Activated naive CD4-positive, alpha-beta T cell treated with Interleukin-2 at 50 U/mL for 16 hours (primary cell): ENCODE measurements at places on chromosomes 3 and 15.
A peak's percentile ranks its signal among the peaks of the same experiment; 100 is the strongest.

DNA sequence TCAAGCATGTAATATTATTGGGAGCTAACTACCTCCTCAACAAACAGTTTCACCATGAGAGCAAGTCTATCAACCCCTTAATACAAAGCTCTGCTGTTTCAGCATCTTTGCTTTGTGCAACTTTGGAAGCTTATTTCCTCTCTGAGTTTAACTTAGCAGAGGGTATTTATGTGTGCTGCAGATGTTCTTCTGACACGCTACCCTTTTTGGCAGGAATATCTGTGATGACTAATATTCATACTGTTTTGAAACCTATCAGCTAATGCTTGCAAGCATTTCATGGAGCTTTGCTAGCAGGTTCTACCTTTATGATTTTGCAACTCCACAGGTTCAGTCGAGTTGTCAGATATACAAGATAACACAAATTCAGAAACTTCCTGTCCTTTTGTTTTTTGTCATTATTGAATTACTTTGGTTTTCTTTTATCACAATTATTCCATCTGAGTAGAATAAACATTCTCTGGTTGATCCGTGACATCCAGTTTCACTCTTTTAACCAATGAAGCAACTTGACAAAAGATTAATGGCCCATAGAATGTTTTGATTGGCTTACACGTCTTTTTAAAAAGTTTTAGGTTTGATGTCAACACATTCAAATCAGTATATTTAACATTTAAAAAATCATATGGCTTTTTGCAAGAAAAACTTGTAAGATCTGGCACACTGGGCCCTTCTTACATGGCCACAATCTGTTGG lies 1.7 kb upstream of the SLC9A9 start:
- DNase-seq, result no peak

DNA sequence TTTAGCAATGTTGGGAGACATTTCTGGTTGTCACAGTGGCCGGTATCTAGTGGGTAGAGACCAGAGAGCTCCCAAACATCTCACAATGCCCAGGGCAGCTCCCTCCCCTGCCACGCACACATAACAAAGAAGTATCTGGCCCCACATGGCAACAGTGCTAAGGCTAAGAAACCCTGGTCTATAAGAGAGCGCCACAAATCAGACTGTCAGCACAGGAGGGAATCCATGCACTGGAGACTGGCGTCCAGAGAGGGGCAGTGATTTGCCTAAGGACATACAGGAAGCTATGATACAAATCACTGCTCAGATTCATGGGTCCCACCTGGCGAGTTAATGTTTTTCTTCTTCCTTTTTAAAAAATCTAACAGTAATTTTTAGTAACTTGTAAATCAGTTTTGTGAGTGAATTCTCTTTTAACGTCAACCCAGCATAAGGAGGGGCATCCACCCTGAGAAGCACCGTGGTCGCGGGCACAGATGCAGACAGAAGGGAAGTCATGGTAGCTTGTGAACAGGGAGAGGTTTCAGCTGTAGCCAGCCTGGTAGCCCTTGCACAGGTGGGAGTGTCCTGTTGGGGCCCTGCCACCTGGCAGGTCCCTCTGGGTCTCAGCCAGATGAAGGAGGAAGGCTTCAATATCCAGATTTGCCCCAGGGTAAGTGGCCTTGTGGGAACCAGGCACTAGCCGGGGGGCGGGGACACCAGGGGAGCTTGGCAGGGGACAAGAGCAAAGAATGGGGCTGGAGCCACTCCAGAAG lies 8.7 kb downstream of the ISG20 start:
- DNase-seq, result peak; percentile 1

GRCh38 chr3:111904376-111905241 lies 45.5 kb downstream of the PHLDB2 start:
- DNase-seq, result no peak

DNA sequence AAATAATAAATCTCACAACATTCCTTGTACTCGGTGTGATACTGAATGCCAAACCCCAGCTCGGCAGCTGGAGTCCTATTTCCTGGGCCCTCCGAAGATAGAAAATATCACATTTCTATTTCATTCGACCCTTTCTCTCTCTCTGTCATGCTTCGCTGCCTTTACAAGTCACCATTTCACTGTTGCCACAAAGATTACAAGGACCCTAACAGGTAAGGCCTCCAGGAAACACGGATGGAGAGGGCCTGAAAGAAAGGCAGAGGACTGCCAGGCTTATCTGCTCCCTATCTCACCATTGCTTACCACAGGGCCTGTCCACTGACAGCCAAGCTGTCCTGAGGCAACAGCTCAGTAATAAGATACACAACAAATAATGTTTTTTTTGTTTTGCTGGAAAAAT lies 376.5 kb downstream of the MECOM start:
- no peak for DNase-seq

DNA sequence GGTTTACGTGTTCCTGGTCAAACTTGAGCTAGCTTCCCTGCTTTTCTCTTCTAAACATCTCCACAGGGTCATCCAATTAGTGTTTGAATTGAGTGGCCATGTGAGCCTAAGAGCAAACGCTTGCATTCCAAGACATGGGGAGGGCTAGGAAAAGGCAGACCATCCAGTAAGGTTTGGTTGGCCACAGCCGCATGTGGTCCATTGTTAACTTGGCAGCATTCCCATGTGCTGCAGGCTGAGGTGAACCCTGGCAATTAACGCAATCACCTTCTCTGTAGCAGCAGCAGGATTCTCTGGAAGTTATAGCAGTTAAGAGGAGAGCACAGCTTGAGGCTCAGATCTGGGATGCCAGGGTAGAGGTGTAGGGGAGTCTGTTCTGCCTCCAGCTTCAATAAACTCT lies 502.2 kb upstream of the LMCD1 start:
- DNase-seq, result no peak

DNA sequence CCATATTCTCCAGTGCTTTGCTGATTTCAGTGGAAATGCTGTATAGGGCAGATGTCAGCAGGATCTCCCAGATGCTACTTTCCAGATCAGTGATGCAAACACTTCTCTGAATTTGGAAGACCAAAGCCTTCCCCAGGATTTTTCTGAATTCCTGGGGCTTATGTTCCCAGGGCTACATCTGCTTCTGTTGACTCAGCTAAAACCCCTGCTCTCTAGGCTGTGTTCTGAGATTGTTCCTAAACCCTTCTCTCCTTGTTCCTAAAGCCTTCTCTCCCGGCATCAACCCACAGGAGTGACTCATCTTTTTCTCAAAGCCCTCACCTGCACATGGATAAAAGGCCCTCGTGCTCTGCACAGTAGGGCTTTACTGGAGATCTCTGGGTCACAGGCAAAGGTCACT lies 35.5 kb downstream of the FAH start:
- no peak for DNase-seq

DNA sequence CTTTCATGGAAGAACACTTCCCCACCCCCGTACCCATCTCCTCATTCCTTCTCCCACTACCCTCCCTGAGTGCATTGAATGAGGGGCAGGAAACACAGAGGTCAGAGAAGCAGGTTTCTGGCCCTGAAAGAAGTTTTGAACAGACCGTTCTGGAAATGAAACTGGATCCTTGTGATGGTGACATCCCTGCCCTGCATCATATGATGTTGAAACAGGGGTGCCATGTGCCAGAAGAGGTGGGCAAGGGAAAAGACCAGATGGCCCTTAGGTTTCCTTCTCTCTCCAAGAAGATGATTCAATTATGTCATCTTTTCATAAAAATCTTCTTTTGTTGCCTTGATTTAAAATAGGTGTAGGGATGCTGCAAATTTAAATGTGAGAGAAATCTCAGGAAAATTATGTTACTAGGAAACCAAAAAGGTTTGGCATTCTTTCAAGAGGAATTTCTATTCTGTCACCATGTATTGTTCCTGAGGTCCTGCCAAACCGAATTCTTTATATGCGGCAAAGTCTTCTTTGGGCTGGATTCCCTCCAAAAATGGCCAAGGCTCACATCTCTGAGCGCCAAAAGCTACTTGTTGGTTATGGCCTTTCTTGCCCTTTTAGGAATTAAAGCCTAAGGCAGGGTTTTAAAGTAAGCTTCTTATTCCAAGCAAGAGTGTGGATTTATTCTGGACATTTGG lies 19.9 kb upstream of the TNFAIP8L3 start:
- DNase-seq, result no peak

GRCh38 chr3:148974726-148975125 lies 16.6 kb upstream of the GYG1 start:
- DNase-seq, result no peak

DNA sequence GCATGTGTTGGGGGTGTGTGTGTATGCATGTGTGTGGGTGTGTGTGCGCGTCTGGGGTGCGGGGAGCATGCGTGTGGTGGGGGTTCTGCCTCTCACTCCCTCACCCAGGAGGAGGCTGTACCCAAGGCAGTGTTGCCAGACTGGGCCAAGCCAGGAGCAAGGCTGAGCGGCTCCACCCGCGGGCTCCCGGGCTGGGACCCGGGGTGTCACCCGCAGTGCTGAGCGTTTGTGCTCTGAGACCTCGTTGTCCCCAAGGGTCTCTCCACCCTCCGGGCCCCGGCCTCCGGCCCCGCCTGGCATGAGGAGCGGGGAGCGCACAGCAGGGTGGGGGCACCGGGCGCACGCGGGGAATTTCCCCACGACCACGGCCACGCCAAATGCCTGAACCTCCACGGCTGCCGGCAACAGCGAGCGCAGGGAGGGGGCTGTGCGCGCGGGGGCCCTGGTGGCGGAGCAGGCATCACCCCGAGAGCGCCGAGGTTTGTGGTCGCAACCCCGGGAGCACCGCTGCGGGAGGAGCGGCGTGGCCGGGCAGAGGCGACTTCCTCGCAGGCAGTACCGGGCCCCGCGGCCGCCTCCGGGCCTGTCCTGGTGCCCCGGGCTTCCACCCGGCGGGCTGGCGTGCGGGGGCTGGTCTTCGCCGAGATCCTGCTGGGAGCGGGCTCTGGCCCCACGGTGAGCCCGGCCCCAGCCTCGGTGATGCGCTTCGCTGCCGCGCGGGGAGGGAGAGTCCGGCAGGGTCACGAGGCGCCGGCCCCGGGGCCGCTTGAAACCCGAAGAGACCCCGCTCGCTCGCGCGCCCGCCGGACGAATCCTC lies 7.4 kb upstream of the OCA2 start:
- peak; percentile 28 for DNase-seq

DNA sequence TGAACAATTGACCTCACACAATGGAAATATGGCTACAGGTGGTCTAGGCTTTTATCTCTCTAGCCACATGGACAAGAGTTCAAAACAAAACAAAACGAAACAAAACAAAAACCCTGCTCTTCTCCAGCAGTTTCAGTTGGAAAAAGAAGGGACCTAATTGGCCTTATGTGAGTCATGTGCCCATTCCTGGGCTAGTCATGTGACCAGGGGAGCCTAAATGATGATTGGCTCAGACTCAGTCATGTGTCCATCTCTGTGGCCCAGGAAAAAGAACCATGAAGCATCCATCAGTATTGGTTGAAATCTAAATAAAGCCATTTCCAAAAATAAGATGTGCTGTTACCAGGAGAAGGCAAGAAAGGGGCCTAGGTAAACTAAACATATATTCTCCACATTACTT lies 96.8 kb downstream of the ANXA2 start:
- no peak for DNase-seq

DNA sequence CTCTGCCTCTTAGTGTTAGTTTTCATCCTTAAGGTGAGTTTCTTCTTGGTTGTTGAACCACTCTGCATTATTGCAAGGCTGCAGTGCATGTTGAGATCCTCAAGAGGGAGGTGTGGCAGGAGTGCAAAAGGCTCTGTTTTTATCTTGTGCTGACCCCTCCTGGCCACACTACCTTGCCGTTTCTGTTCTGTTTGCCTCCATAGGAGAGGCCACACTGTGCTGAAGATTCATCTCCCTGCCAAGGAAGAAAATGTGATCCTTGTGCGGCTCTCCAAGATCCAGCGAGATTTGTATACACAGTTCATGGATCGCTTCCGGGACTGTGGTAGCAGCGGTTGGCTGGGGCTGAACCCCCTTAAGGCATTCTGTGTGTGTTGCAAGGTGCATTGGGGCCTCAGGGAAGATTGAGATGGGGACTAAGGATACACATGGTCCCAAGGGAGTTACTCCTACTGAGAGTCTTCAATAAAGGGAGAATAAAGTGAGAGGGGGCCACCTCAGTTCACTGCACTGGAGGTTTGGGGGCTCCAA lies 33.0 kb upstream of the TEX264 start:
- DNase-seq, result peak; percentile 3

DNA sequence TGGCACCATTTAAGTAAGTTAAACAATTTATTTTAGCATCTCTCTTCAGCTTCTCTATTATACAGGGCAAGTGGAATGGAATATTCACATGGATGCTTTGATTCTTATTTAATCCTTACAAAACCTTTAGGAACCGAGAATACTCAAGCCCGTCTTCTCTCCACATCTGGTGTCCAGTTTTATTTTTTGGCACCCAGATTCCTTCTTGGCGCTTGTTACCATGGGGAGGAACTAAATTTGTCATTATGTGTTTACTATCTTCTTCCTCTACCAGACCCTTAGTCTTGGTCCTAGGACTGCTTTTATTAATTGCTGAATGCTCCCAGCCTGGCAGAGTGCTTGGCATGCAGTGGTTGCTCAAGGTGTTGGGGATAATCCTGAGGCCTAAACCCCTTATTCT lies 138.8 kb downstream of the CACNA2D3 start:
- no peak for DNase-seq

GRCh38 chr15:31415201-31415600 lies 88.6 kb downstream of the KLF13 start:
- no peak for DNase-seq

- DNase-seq, result no peak
Measured at GRCh38 chr3:62823461-62824050, 51.7 kb downstream of the CADPS start.

DNA sequence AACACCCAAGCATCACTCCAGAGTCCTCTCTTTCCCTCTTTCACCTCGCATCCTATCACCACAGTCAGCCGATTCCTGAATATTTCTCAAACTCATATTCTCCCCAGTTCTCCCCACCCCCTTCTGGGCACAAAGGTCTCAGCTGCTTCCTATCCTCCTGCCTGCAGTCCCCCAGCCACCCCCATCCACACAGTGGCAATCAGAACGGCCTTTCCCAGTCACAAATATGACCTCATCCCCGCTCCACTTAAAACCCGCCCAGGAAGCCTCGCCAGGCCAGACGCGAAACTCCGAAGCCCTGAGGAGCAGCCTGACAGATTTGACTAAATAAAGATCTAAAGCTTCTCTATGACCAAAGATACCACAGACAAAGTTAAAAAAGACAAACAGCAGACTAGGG lies 49.9 kb upstream of the LINGO1 start:
- no peak for DNase-seq

- DNase-seq, result peak; percentile 57
Measured at GRCh38 chr15:31360843-31361763, 34.5 kb downstream of the KLF13 start.

DNA sequence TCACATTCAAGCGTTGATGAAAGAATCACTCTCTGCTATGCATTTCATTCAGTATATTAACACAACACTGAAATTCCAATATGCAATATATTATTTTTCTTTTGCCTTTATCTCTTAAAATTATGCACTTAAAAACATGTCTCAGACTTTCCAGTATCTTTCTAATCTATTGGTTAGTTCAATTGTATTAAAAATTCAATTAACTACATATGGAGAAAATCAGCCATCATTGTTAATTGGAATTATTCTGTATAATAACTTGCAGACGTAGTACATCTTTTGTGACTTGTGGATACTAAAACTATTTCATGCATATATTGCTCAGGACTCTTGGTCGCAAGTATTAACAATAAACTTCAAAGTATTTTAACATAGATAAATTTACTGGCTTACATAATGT lies 715.6 kb downstream of the GRM7 start:
- DNase-seq, result no peak

- DNase-seq, result no peak
Measured at GRCh38 chr3:36648241-36649034, 115.9 kb downstream of the DCLK3 start.

- DNase-seq, result no peak
Measured at GRCh38 chr3:35291471-35292236, 347.7 kb upstream of the ARPP21 start.
